ENCODE measurements at places on chromosomes 2 and 18.

GRCh38 chr2:118119158-118119727 is 31.0 kb downstream of the INSIG2 start:
- no peak for DNase-seq

GRCh38 chr2:226832061-226832460 is 3.8 kb upstream of the RHBDD1 start:
- DNase-seq: no peak

DNA sequence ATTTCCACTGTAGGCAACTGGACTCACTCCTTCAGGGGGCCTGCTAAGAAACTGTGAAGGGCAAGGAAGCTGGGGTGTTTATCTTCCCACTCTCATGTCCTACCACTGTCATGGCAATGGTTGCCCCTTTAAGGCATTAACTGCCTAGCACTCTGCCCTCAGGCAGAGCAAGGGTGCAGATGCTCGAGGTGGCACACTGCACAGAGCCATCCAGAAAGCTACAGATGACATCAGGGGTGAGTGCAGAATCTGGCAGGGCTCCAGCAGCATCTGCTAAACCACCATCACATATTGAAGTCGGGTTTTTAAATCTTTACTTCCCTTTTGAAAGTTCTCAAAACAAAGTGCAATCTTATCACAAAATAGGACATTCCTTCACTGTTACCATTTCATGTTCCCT is 75.4 kb downstream of the RAPGEF4 start:
- DNase-seq: no peak

DNA sequence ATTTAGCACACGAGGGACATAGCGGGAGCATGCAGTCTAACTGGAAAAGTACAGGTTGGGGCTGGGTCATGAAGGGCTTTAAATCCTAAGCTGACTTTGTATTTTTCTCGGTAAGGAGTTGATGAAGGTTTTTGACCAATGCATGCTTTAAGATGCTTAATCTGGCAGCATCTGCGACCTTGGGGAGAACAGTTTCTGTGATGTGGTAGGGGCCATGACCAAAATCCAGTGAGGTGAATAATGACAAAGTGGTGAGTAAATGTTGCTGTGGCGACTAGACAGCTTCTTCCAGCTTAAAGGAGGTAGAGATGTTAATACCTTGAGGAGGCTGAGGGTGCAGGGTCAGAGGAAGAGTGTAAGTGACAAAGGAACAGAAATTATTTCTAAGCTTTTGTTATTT is 174.6 kb upstream of the ALPP start:
- DNase-seq: no peak

- no peak for DNase-seq
These were observed 388.8 kb upstream of the CHAC2 start for GRCh38 chr2:53378791-53379190.

GRCh38 chr2:196088203-196088602 is 19.6 kb upstream of the DNAH7 start:
- DNase-seq: no peak

GRCh38 chr2:219856602-219857001 is 229.2 kb downstream of the SLC4A3 start:
- no peak for DNase-seq

All from stimulated activated CD4-positive, alpha-beta T cell treated with anti-CD3 and anti-CD28 coated beads, Interleukin-12 subunit alpha, Interleukin-12 subunit beta, amount 100 ng/mL, for 48 hours (primary cell).